Activated CD4-positive, CD25-positive, alpha-beta regulatory T cell (primary cell): ENCODE measurements at places on chromosomes 7 and 10.

GRCh38 chr10:53957401-53957800, 843.6 kb downstream of the PCDH15 start:
- DNase-seq, result no peak

GRCh38 chr10:100858747-100859483, 53.8 kb upstream of the SLF2 start:
- no peak for DNase-seq

GRCh38 chr7:75719626-75720025, 19.1 kb downstream of the HIP1 start:
- no peak for DNase-seq

GRCh38 chr10:2145926-2146478, 408.7 kb upstream of the ADARB2 start:
- no peak for DNase-seq

GRCh38 chr7:84294847-84295455, 100.4 kb upstream of the SEMA3A start:
- DNase-seq, result no peak

- DNase-seq, result no peak
These were observed 5.6 kb downstream of the SUFU start for GRCh38 chr10:102509387-102509786.

- no peak for DNase-seq
These were observed 315.3 kb downstream of the OTUD1 start for GRCh38 chr10:23754179-23754578.

- DNase-seq, result no peak
These were observed 37.7 kb upstream of the EZH2 start for GRCh38 chr7:148921806-148922205.

DNA sequence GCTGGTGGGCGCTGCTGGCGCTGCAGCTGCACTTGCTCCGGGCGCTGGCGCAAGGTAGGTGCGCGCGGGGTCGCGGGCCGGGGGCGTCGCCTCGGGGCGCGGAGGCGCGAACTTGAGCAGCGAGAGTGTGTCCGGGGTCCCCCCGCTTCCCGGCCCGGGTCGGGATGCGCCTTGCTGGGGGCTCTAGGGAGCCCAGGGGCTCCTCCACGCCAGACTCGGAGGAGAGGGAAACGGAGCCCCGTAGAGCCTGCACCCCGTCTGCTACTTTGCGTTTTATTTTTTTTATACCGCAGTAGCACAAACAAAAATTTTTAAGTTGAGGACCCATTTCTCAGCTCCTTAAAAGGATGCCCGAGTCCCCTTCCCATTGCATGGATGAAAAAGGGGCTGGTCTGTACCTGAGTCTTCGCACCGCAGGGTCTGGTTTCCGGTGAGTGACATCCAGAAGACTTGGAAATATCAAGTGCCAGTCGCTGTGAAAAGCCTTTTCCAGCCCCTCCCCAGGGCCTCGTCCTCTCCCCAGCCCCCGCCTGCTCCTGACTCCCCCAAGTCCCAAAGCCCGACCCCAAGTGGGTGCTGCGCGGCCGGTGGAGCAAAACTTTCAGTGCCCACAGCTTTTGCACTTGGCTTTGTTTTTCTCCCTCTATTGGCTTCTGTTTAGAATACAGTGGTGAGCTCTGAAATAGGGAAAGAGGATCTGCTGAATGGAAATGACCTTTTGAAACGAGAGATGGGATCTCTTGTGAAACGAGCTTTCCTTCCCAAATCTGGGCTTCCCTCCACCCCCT, 973 bp downstream of the SDK1 start:
- no peak for DNase-seq

DNA sequence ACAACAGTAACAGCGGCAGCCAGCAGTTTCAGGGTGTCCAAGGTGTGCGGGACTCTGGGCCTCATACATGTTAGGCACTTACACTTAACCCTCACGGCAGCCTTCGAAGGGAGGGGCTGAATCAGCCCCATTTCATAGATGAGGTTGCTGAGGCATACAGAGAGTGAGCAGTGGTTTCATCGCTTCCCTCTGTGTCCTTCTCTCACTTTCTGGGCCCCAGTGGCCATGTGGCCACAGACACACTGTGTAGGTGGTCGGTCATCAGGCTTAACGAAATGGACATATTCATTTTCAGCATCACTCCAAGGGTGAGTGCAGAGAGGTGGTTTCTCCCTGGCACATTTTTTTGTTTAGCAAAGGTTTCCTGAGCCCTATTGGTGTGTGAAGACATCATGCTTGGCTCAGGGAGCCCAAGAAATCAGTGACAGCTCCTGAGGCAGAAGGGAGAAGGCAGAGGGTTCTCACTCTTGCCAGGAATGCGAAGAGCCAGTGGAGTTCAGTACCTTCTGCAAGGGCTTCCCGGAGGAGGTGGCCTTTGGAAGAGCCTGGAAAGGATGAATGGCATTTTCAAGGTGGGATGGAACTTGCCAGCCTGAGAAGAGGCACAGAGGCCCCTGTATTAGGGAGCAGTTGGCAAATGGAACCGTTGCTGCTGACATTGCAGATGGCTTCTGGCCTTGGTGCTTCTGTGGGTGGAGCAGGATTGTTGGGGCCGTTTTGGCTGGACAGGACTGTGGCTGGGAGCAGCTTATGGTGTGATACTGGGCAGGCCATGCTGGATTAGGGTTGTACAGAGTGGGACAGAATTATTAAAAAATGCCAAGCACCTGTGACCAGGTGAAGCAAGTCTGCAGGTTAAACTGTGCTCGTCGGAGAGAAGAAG, 61.7 kb upstream of the PPIF start:
- DNase-seq, result no peak
